ENCODE measurements at places on chromosomes 1 and 21. TPM values are rescaled to one million over a fixed set of nuclear protein-coding genes. Genes with fewer than 3 reads are reported as not detected.

Gene CAPN9
- not detected for total RNA-seq

Gene CFHR3
- not detected for total RNA-seq

Gene RPE65
- total RNA-seq = not detected

Gene ALPL
- 0.93 TPM for total RNA-seq

Gene FOXO6
- 0.14 TPM for total RNA-seq

Gene JAM2
- not detected for total RNA-seq

Gene TNFRSF4
- not detected for total RNA-seq

Gene COL16A1
- 159 TPM for total RNA-seq

Gene ANGPTL1
- not detected for total RNA-seq

Gene TTLL7
- 1.0 TPM for total RNA-seq

Gene SPRR2E
- total RNA-seq = 21.5 TPM

Gene OR2T29
- total RNA-seq = not detected

Gene PRELP
- total RNA-seq = not detected

Gene ZNF678
- total RNA-seq = 5.1 TPM

Gene VTCN1
- 12.9 TPM for total RNA-seq

Gene ST6GALNAC3
- 3.8 TPM for total RNA-seq

Gene RAP1GAP
- 2.6 TPM for total RNA-seq

Gene ARHGEF16
- 22.8 TPM for total RNA-seq

Gene ATP13A2
- total RNA-seq = 45.1 TPM

Gene PDZK1
- total RNA-seq = 0.21 TPM

Gene DMBX1
- not detected for total RNA-seq

Gene CYP4A11
- total RNA-seq = not detected

Gene YTHDF2
- total RNA-seq = 69.4 TPM

Gene FCRL1
- not detected for total RNA-seq

Gene TNFSF4
- 1.4 TPM for total RNA-seq

Gene ADIPOR1
- total RNA-seq = 244 TPM

Gene S100A1
- not detected for total RNA-seq

Gene ZC3H11A
- 127 TPM for total RNA-seq

Gene ESPN
- 2.4 TPM for total RNA-seq

Gene RCSD1
- under 0.01 TPM for total RNA-seq

Gene PEAR1
- 3.5 TPM for total RNA-seq

Gene OR2G6
- not detected for total RNA-seq

Gene DNM3
- 2.1 TPM for total RNA-seq

Gene SLC44A5
- 2.5 TPM for total RNA-seq
